ENCODE measurements at places on chromosomes 7 and 10. TPM values are rescaled to one million over a fixed set of nuclear protein-coding genes. Genes with fewer than 3 reads are reported as not detected.

The PDE6C gene
- total RNA-seq, result not detected

The CRHR2 gene
- not detected for total RNA-seq

The ANKRD61 gene
- not detected for total RNA-seq

The PPP1R17 gene
- total RNA-seq, result not detected

The TAC1 gene
- 0.10 TPM for total RNA-seq

The PODXL gene
- total RNA-seq, result 0.65 TPM

The ICA1 gene
- total RNA-seq, result 26.6 TPM

The ARHGAP21 gene
- total RNA-seq, result 72.2 TPM

The SLC35B4 gene
- 12.5 TPM for total RNA-seq

The HABP2 gene
- 28.8 TPM for total RNA-seq

The LDB3 gene
- total RNA-seq, result not detected

The EIF4H gene
- 407 TPM for total RNA-seq

The CDK6 gene
- total RNA-seq, result 189 TPM

The CCM2 gene
- total RNA-seq, result 52.2 TPM

The SHH gene
- total RNA-seq, result 10.4 TPM
